ENCODE measurements at places on chromosomes 6 and 20.

DNA sequence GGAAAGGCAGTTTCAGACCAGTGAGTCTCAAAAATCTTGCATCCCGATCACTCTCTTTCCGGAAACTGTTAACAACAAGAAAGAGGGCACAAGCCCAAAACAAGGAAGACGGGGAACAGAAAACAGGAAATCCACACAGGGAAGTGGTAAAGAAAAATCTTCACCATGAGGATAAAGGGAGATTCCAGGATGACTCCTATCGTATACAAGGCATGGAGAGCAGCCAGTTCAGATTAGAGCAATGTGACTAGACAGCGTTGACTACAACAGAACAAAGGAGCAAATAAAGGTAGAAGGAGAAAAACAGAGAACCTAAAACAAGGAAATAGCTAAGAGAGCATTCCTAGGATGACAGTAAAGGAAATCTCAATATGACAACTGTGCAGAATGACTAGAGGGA lies 26.5 kb downstream of the VNN1 start:
- peak; percentile 69 for DNase-seq

DNA sequence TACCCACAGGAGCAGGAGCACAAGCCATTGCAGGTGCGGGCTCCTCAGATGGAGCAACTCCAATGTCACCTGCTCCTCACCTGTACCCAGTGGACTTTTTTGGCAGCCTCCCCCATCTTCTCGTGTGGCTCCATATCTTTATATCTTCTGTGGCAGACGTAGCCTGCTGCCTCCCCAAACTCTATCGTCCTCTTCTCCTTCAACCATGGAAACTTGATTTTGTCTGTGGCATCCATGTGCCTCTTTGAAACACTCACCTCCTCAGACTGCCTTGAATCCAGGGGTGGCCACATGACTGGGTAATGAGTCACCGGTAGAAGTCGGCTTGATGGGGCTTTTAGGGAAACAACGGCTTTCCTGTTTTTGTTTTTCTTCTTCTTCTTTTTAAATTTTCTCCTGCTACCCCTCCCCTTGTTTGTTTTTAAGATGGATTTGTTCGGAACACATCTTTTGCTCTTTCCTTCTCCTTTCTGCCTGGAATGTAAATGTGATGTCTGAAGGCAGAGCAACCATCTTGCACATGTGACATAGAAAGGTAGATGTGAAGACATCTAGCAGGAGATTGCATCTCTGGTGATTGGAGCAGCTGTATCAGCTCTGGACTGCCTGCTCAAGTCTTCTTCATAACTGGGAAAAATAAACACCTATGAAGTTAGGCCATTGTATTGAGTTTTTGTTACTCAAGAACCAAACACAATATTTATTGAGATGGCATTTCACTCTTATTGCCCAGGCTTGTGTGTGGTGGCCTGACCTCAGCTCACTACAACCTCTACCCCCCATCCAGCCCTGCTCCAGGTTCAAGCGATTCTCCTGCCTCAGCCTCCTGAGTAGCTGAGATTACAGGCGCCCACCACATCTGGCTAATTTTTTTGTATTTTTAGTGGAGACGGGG lies 69.9 kb upstream of the DDR1 start:
- no peak for DNase-seq

- no peak for DNase-seq
Measured at GRCh38 chr6:169639653-169640278, 62.1 kb downstream of the WDR27 start.

GRCh38 chr20:3494218-3494617 lies 23.4 kb downstream of the ATRN start:
- DNase-seq, result no peak

- no peak for DNase-seq
Measured at GRCh38 chr20:6502999-6503398, 264.5 kb upstream of the BMP2 start.

- no peak for DNase-seq
Measured at GRCh38 chr6:156963712-156964700, 186.8 kb downstream of the ARID1B start.

DNA sequence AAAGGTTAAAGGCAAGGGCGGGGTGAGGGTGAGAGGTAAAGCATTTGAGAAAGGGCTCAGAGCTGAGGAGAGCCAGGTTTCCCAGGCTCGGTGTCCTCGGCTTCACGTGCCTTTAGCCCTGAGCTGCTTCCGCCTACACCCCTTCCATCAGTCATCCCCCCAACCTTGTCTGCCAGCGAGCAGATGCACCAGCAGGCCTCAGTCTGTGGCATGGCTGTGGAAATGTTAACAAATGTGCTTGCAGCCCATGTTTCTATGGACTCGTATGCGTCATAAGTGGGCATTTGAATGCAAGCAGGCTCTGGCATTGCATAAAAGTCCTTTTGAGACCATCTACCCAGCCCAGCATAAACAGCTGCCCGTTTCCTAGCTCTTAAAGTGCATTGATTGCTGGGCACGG lies 88.8 kb downstream of the SYNJ2 start:
- DNase-seq, result no peak

All from epithelial cell of proximal tubule (primary cell).